ENCODE measurements at places on chromosomes 12 and 14.

- DNase-seq, result peak; percentile 71
These were observed 222.5 kb upstream of the RTL1 start for GRCh38 chr14:101125719-101126651.

- no peak for DNase-seq
These were observed 1.9 kb downstream of the GPR68 start for GRCh38 chr14:91242635-91243034.

- DNase-seq, result no peak
These were observed 66.0 kb downstream of the SLC38A6 start for GRCh38 chr14:61047021-61047420.

- no peak for DNase-seq
These were observed 27.6 kb downstream of the HELB start for GRCh38 chr12:66329941-66330340.

- peak; percentile 0 for DNase-seq
These were observed 201.4 kb downstream of the KIF26A start for GRCh38 chr14:104339829-104340228.

GRCh38 chr14:32825058-32825457, 113.6 kb upstream of the NPAS3 start:
- no peak for DNase-seq

DNA sequence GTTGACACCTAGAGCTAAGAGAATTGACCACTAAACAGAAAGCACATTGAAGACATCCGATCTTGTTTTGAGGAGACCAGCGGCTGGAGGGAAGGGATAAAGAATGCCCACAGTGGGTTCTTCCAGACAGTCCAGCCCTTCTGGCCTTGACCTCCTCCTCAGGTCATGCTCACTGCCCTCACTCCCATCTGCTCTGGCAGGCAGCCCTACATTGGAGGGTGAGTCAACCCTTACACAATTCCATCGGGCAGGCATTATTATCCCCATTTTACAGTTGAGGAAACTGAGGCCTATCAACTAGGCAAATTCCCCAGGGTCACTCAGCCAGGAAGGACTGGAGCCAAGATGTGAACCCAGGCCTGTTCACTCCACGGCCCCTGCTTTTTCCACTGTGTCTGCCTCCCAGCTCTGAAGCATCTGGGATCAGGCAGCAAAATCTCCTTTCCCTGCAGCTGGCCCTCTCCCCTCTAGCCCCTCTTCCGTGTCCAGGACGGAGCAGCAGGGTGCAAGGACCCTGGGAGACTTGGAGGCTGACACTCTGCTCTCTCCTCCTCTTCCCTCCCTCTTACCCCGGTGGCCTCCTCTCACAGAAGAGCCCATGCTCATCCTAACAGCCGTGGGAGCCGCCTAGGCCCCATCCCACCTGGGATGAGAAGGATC, 5.3 kb downstream of the SCNN1A start:
- DNase-seq, result no peak

GRCh38 chr12:55716582-55716957, 724 bp downstream of the BLOC1S1 start:
- no peak for DNase-seq

- no peak for DNase-seq
These were observed 152.8 kb downstream of the RIMBP2 start for GRCh38 chr12:130563323-130563722.

DNA sequence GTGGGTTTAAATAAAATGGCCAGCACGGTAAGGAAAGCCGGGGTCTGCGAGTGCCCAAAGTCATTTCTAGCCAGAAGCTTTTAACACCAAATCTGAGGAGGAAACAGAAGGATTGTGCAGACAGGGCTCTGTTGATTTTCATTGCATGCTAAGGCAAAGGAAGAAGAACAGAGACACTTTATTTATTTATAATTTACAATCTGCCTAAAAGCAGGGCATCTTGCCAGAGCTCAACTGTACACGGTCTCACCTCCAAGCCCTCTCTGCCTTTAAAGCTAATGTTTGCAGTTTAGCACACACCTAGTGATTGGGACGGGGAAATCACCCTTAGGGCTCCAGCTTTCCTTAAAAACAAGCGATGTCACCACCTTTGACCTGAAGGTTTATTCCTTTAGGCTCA, 4.0 kb downstream of the KCNA5 start:
- no peak for DNase-seq

GRCh38 chr14:31895646-31896045, 181.5 kb upstream of the ARHGAP5 start:
- no peak for DNase-seq

- no peak for DNase-seq
These were observed 3.5 kb downstream of the LPAR5 start for GRCh38 chr12:6632026-6632983.

- no peak for DNase-seq
These were observed 31.4 kb upstream of the OXA1L start for GRCh38 chr14:22735096-22735495.

- no peak for DNase-seq
These were observed 4.9 kb downstream of the NCKAP5L start for GRCh38 chr12:49823350-49823749.
